ENCODE measurements at places on chromosomes 11 and 22. TPM values are rescaled to one million over a fixed set of nuclear protein-coding genes. Genes with fewer than 3 reads are reported as not detected.

DNA sequence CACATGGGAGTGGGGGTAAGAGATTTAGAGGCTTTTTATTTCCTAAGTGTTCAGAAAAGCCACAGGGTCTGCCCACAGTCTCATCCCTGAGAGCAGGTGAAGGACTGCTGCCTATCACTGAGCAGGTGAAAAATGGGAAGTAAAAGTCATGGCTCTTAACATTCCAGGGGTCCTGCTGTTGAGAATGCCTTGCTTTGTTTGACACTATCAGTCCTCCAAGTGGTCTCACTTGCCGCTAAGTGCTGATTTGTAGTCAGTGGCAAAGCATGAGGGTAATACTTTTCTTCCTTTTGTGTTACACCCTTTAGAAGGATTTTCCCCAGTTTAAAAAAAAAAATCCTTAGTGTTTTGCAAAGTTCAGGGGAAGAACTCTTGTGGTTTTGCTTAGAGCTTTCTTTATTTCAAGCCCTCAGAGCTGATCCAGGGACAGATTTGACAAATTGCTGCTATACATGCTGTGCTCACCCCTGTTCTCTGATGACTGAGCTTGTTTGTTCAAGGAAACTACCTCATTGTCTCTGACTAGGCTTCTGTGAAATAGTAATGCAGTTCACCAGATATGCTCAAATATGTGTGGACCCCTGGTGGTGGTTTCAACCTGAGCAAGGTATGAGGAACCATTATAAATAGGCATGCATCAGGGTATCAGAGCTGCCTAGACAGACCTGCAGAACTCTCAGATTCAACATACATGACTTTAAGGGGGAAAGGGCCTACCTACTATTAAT is 141.0 kb downstream of the ARHGAP42 start:
- DNase-seq = no peak

DNA sequence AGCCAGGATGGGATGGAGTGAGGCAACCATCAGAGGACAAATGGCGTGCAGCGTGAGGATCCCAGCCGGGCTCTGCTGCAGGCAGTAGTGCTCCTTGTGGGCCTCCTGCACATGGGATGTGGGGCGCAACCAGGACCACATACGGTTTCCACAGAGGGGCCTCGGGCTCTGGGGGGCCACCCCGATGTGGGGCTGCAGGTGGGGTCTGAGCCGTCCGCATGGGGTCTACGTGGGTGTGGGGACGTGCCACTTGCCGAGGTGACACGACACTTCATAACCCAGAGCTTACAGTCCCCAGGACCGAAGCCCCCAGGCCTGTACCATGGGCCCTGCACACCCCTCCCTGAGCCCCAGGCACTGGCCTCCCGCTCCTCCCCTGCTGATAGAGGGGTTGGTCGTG is 10.8 kb downstream of the TTLL8 start:
- no peak for DNase-seq

- DNase-seq = no peak
Measured at GRCh38 chr11:45272701-45273100, 13.4 kb downstream of the SYT13 start.

DNA sequence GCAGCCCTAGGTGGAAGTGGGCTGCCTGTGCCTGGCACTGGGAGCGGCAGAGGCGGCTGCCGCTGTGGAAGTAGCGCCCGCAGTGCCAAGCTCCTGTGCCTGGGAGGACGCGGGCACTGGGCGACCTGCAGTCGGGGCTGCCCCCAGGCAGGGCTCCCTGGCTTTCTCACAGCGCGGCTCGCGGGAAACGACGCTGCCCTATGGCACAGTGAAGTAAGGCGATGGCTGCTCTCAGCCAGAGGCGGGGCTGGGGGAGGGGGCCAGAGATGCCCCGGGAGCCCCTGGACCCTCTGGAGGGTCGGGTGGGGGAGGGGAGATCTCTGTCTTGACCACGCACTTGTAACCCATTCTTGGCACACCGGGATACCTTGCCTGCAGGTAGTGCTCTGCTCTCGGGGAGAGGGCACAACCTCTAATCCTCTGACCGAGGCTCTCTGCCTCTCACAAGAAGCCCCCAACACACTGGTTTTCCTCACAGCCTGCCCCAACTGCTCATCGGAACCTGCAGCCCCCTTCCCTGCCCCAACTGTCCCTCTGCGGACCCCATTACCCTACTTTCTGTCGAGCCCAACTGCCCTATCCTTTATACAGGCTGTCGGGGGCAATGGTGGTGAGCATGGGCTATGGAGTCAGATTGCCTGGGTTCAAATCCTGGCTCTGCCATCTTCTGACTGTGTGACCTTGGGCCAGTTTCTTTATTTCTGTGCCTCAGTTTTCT is 32.2 kb upstream of the TRIM29 start:
- DNase-seq = no peak

- DNase-seq = no peak
Measured at GRCh38 chr11:10797001-10797400, 11.7 kb downstream of the EIF4G2 start.

DNA sequence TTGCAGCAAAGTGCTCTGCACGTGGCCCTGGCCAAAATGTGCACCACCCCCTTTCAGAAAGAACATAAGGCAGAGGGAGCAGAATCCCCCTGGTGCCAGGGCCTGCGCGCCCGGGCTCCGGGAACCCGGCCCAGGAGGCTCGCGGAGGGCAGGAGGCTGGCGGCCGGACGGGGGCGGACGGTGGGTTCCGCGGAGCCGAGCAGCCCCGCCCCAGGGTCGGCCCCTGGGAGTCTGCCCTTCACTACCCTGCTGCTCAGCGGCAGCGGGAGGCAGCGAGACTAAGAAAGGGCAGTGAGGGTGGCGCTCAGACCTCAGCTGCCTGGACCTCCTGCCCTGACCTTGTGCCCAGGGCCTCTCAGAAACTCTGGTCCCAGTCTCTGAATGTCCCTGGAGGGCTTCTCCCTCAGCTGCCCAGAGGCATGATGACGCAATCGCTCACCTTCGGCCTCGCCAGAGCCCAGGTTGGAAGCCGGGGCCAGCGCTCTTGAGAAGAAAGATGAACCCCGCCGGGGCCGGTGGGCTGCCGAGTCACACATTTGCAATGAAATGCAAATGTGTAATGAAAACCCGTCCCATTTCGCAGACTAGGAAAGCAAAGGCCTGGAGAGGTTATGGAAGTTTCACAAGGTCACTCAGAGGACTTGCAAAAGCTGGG is 1.1 kb upstream of the CLMP start:
- no peak for DNase-seq

DNA sequence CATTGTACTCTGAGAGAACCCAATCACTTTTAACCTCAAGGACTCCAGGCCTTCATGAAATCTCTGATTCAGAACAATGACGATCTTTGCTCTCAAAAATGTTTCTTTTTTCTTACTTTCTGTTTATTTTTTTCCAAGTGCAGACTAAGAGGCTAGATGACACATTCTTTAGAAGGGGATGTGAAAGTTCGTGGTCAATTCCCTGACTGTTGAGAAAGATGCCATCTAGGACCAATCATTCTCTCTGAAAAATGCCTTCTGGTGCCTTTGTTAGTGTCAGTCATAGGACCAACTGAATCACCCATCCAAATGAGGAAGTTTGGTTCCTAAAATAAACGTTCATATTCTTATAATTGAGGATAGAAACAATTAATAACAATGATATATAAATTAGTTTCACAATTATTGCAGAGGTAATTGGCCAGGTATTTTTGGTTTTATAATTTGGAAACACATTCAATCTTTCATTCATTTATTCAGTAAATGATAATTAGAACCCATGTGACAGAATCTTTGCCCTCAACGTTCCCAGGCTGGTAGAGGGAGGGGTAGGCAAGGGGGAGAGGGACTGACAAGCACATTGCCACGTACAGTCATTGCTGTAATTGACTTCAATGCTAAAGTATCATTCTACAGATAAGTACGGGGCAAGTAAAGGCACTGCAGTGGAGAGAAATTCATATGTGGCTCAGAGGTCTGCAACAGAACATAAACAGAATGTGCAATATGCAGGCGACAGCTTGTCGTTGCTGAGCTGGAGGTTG is 333.4 kb upstream of the MPPED2 start:
- DNase-seq = no peak

- peak; percentile 99 for DNase-seq
Measured at GRCh38 chr11:130103296-130103814, 33.7 kb downstream of the APLP2 start.

DNA sequence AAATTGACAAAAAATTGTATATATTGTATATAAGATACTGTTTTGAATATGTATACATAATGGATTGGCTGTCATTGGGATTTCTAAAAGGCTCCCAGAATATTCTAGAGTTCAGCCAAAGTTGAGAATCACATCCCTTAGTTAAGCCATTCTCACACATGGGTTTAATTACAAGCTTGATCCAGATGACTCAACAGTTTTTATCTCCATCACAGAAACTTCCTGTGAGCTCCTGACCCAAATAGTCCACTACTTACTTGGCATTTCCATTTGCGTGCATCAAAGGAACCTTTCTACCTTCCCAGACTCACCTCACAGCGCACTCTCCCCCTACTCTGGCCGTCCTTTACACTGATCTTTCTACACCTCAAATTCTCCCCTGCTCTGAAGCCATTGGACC is 184.8 kb upstream of the ARHGAP20 start:
- DNase-seq = peak; percentile 73

- peak; percentile 53 for DNase-seq
Measured at GRCh38 chr11:120272303-120272702, 32.4 kb downstream of the POU2F3 start.

- DNase-seq = peak; percentile 97
Measured at GRCh38 chr11:67354075-67355022, 1.0 kb upstream of the POLD4 start.

DNA sequence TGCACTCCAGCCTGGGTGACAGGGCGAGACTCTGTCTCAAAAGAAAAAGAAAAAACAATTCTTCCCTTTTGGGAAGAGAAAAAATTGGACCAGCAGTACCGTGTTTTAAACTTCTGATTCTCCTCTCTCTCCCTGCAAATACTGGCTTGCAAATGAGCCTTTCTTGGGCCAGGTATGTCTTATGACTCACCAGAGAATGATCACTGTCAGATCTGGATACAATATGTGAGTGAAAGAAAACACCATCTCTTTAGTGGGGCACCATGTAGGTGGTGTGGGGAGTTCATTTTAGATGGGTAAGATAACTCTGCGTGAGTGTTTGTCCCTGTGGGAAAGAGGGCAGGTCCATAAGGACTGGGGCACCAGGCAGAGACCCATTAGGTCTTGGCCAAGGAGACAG is 2.4 kb upstream of the SCGB2A2 start:
- no peak for DNase-seq

DNA sequence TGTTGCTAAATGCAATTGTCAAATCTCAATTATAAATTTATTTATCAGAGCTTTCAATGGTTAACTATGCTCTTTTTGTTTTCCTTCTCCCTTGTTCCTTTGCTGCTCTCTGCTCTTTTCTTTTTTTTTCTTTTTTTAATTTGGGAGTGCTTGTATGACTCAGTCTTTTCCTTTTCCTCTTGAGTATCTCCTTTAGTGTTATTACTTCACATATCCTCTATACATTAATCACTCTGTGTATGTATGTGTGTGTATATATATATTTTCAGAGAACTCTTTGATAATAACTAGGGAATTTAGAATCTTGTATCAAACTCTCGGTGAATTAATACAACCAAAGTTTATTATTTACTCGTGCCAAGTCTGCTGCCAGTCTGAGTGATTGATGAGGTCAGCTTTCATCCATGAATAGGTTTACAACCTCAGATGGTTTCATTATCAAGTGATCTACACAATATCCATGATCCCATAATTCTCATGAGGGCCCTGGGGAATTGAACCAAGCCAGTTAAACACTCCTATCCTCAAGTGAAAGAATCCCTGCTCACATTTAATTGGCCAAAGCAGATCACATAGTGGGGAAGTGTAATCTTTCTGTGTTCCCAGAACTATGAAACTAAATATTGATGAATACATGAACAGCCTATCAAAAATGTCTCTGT is 743.4 kb upstream of the CNTN5 start:
- no peak for DNase-seq

- no peak for DNase-seq
Measured at GRCh38 chr11:27473017-27473406, 422 bp upstream of the LGR4 start.

- DNase-seq = no peak
Measured at GRCh38 chr11:57545883-57546282, 8.5 kb downstream of the SMTNL1 start.

- no peak for DNase-seq
Measured at GRCh38 chr11:35308157-35308556, 111.2 kb downstream of the SLC1A2 start.

DNA sequence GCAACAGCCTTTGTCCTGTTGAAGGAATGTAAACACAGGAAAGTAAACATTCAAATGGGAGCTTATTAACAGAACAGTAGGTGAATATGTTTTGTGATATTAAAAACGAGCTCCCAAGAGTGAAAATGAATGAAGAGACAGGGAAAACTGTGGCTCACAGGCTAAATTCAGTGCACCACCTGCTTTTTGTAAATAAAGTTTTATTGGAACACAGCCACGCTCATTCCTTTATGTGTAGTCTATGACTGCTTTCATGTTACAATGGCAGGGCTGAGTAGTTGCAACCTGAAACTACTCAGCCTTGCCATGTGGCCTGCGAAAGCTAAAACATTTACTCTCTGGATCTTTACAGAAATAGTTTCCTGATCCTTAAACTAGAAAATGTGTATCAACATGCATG is 136.9 kb downstream of the MYO18B start:
- DNase-seq = no peak

DNA sequence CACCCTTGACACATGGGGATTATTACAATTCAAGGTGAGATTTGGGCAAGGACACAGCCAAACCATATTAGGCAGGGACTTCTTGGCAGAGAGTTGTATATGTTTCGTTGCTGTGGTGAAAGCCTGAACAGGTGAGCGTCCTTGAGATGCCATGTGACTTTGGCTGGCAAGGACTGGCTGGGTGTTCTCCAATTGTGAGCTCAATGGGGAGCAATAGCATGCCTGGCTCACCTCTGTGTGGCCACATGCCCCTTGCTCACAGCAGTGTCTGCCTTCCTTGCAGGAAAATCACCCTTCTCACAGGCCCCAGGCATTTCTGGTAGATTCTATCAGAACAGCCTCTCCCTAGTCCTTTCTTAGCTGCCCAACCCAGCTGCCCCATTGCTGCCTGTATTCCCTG is 105.5 kb downstream of the PARVA start:
- DNase-seq = no peak

DNA sequence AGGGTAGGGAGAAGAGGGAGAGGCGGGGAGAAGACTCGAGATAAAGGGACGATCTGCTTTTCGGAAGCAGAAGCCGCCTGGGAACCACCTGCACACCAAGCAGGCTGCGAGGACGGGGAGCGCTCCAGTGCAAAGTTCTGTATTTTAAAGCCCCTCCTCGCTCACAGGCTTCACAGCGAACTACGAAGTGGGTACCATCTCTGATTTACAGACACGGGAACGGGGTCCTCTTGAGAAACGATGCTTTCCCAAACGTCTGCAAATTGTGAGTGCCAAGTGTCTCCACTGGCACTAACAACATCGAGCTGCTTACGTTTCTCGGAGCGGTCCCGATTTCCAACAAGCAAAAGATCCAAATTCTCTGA is 700 bp upstream of the STX3 start:
- no peak for DNase-seq

GRCh38 chr11:97702951-97703350 is 1313.1 kb downstream of the JRKL start:
- DNase-seq = no peak

The MRGPRF gene
- total RNA-seq = 71.9 TPM

The MRGPRE gene
- total RNA-seq = not detected

The PLEKHA7 gene
- 0.05 TPM for total RNA-seq

The AQP11 gene
- 1.4 TPM for total RNA-seq

The INS gene
- total RNA-seq = not detected

The OSBPL5 gene
- total RNA-seq = 39.8 TPM

The TRIM21 gene
- 13.4 TPM for total RNA-seq

Data from HFFc6 (cell line).